ENCODE measurements at places on chromosomes 16 and 17.
A peak's percentile ranks its signal among the peaks of the same experiment; 100 is the strongest.

DNA sequence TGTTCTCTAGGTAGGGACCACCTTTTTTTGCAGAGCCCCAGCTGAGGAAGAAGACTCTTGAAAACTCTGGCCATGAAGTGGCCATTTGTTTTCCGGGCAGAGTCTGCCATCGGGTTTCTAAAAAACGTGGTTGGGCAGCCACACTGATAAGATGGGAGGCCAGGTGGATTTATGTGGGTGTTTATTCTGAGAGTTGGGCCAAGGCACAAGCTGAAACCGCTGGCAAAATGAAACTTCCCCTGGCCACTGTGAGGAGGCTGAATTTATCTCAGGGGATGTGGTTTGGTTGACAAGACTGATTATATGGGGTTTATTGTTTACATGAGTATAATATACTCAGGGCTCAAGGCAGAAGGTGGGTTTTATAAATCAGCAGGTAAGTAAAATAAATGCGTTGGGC is 421.8 kb downstream of the UTP18 start:
- DNase-seq = no peak

- no peak for DNase-seq
Observed at GRCh38 chr17:4673986-4674684, 29.8 kb downstream of the PELP1 start.

GRCh38 chr17:44487170-44487569 is 16.0 kb downstream of the GPATCH8 start:
- no peak for DNase-seq

GRCh38 chr16:30710971-30711370 is 12.0 kb downstream of the SRCAP start:
- DNase-seq = no peak

DNA sequence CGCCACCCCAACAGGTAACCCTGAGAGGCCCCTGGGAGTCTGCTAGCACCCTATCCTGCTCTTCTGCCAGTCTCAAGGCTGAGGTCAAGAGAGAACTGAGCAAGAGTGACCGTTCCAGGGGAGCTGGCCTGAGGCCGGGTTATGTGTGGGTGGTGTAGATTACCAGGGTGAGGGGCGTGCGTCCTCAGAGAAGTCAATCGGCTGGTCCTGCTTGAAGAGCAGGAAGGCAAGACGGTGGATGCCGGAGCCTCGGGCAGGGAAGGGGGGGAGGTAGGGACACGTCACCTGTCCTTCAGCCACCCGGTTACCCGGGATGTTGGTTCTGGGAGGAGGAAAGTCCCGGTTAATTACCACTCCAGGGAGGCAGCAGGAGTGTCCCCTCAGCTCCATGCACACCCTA is 2.6 kb upstream of the TRIM65 start:
- no peak for DNase-seq

GRCh38 chr16:1312903-1313302 is 3.5 kb downstream of the UBE2I start:
- no peak for DNase-seq

GRCh38 chr17:21209511-21210175 is 4.3 kb downstream of the TMEM11 start:
- no peak for DNase-seq

DNA sequence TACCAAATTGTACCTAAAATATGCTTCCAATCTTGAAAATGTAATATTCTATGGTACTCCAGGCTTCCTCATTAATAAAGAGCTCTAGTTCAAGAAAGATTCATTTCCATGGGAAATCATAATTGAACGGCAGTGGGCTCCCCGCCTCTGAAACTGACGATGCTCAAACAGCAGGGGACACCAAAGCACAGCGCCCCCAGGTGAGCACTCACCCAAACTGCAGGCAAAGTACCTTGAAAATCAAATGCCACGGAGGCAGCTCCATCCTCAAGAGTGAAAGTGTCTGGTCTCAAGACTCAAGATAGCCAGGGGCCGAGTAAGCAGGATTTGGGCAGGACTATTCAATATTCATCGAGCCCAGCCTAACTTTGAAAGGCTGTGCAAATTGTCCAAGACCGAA is 217.4 kb upstream of the TNRC6C start:
- no peak for DNase-seq

DNA sequence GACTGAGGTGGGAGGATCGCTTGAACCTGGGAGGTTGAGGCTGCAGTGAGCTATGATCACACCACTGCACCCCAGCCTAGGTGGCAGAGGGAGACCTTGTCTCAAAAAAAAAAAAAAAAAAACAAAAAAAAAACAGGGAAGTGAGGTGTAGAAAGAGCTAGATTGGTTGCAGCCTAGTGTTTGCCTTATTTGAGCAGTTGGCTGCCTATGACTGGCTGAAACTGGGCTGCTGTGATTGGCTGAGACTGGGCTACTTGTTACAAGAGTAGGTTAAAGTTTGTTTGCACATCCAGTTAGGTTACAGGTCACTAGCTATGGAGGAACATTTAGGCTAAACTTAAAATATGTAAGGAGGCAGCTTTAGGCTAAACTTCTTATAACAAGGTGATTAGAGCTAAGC is 5.7 kb downstream of the DHRS7B start:
- DNase-seq = no peak

DNA sequence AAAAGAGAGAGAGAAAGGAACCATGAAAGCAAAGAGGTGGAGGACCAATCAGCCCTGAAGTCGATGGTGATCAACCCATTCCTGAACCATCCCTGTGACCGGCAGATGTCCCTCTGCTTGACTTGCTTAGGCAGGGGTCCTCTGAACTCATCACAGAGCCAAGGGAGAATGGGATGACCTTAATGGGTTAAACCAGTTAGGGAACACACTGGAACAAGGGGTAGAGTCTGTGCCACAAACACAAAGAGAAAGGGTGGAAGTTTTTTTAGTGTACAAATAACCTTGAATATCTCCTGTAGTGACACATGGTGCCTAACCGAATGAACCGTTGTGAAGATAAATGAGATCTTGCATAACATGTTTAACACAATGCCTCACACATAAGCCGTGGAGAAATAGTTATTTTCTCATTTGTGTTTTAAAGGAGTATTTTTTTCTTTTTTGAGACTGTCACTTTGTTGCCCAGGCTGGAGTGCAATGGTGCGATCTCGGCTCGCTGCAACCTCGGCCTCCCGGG is 11.2 kb downstream of the NAA60 start:
- DNase-seq = no peak

GRCh38 chr16:68227183-68227793 is 8.6 kb downstream of the ESRP2 start:
- DNase-seq = no peak

GRCh38 chr17:17241656-17242055 is 4.7 kb upstream of the FLCN start:
- DNase-seq = no peak

DNA sequence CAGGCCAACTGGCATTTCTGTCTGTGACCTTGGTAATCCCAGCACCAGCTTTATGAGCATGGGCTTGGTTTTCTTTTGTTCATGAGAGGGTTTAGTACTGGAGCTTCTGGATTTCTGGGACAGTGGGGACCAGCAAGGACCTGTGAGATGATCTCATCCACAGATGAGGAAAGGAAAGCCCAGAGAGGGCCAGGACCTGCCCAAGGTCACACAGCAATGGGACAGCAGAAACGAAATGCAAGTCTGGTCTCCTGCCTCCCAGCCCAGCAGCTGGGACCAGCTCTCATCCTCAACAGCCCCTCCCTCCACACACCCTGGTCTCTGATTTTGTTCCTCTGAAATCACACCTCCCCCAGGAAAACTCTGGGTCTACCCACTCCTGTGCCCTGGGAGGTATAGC is 7.2 kb downstream of the SPPL2C start:
- no peak for DNase-seq

DNA sequence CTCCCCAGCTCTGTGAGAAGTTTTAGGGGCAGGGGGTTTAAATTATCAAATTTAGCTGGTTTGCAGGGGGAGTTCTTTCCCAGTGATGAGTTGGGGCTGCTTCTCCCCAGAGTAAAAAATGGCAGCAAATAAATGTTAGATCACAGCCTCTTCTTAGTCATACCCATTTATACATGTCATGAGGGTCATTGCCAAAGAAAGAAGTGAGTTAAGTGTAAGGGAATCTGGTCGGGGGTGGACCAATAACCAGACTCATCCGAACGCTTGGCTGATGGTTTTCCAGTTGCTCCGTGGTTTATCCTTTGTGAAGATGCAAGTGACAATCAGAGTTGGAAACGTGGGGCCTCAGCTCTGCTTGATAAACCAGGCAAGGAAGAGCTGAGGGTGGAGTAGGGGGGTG is 87.1 kb downstream of the PLXDC1 start:
- peak; percentile 41 for DNase-seq

DNA sequence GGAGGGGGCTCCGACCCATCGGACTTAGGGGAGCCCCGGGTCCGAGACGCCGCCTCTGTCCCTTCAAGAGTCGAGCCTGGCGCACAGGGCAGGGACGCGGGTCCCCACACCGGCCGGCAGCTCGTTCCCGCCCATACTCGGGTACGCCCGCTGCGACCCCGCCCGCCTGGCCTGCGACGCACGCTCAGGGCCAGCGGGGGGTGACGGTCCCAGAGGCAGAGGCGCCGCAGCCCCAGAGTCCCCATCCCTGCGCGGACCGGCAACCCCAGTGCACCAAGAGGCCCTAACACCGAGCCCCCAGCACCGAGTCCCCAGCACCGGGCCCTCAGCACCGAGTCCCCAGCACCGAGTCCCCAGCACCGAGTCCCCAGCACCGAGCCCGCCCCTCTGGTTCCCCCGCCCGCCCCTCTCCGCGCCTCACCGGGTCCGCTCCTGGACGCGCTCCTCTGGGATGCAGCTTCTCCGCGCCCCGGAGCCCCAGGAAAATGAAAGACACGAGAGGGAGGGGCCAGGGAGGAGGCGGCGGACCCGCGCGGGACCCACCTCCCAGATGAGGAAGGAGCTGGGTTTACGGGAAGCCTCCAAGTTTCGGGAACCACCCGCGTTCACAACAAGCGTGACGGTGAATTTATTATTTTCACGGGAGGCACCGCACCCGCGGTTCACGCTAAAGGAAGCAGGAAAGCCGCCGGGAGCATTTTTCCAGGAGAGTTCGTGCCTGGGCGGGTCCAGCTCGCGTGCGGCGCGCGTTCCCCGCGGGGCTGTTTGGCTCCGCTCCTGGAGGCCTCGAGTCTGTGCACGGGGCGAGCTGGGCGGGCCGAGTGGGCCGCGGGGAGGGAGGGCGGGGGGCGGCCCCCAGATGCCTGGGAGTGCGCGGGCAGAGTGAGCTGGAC is at the start of gene SECTM1:
Gene SECTM1 (minus strand): TSS at position 488 of the 893 bp plus-strand sequence. CDS start 6,526 bp downstream, outside the sequence.
- DNase-seq = peak; percentile 92

GRCh38 chr17:11598274-11599221 is at the start of gene DNAH9:
TSS of gene DNAH9 (plus strand) at chr17:11598470. CDS start at chr17:11598499, 29 bp downstream.
- no peak for DNase-seq

- no peak for DNase-seq
Observed at GRCh38 chr16:86683441-86684194, 105.3 kb downstream of the FOXL1 start.

- DNase-seq = peak; percentile 20
Observed at GRCh38 chr17:63537991-63538692, 12.1 kb upstream of the DCAF7 start.

DNA sequence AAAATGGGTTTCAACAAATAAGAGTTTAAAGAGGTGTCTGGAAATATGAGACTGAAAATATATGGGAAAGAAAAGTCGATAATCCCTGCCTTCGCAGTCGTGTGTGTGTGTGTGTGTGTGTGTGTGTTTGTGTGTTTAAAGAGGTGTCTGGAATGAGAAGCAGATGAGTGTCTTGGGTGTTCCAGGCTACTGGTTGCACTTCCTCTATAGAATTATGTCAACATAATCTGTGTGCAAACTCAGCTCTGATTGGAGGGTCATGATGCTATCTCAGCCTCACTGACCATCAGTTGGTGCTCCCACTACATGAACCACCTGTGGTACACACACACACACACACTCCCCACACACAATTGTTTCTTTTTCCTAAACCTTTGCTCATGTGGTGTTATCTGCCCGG is 347.3 kb downstream of the NPIPA8 start:
- no peak for DNase-seq

DNA sequence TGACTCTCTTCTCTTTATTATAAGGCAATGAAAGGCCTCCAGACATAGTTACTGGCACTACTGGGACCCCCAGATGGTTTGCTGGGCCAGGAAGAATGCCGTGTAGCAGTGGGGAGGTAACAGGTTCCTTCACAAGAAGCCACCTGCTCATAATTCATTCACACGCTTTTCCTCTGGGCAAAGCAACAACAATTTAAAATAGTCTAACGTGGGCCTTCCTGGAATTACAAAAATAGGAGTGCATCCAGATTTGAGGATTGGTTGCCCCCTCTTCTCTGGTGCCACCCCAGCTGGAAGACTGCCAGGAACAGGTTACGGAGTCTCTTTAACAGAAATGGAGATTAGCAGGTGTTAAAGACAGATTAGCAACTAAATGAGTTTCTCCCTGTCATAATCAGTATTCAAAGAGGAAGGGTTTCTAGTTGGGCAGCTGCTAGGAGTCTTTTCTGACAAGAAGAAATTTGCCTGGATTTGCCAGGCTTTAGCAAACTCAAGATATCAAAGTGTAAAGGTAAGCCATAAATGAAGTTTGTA is 409.6 kb downstream of the NPIPA8 start:
- no peak for DNase-seq

DNA sequence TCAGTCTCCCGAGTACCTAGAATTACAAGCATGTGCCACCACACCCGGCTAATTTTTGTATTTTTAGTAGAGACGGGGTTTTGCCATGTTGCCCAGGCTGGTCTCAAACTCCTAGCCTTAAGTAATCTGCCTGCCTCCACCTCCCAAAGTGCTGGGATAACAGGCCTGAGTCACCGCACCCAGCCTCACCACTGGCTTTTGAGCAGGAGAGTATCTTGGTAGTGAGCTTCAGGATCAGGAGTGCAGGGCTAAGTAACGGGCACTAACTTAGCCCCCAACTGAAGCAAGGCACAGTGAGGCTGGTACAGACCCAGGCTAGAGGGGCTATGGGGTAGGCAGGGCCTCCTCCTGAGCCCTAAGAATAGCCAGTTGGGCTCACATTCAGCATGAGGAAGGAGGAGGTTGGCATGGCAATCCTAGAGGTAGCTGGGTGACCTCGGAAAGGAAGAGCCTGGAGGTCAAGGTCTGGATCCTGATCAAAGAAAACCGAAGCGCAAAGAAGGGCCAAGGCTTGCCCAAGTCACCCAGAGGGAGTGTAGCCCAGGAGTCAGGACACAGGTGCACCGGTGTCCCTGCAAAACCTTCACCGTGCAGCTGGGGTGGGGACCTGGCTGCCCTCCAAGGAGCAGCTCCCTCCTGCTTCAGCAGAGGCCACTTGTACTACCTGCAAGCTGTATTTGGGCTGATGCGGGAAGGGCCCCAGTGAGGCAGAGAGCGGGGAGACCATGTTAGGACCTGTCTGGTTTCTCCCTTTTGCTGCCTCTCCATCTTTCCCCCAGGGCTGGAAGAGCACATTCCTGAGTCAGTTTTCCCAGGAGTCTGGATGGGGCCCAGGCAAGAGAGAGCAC is 1.3 kb upstream of the ADGRG5 start:
- no peak for DNase-seq

GRCh38 chr17:72952641-72953315 is 139.7 kb downstream of the SLC39A11 start:
- DNase-seq = no peak
